ENCODE measurements at places on chromosomes 11 and 22.

DNA sequence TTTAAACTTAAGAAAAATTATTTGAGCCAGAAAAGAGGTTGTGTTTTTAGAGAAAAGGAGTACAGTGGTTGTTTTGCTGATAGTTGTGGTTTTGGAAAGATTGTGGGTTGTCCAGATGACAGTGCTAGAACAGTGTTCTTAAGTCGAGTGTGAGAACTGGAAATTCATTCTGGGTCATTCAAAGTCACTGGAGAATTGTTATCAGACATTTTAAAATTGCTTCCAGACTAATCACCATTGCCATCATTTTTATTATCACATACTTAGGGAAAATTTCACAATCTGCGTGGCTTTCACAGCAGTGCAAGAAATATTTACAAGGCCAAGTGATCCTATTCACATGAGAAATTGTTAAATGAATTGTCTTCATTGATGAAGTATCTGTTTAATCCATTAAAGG, 242.2 kb upstream of the DDI1 start:
- DNase-seq, result no peak

DNA sequence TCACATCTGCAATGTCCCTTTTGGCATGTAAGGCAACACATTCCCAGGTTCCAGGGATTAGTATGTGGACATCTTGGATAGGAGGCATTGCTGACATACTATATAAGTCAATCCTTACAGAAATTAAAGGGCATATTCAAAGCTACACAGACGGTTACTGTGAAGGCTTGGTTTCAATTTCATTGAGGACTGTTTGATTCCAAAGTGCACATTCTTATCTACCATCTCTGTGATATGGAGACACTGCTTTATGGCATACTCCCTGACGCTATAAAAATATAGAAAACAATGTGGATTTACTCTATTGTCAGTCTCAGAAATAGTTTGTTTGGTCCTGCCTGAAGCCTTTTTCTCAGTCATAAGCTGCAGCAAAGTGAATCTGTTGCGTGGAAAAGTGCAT, 1486.7 kb downstream of the FAM181B start:
- DNase-seq, result no peak

DNA sequence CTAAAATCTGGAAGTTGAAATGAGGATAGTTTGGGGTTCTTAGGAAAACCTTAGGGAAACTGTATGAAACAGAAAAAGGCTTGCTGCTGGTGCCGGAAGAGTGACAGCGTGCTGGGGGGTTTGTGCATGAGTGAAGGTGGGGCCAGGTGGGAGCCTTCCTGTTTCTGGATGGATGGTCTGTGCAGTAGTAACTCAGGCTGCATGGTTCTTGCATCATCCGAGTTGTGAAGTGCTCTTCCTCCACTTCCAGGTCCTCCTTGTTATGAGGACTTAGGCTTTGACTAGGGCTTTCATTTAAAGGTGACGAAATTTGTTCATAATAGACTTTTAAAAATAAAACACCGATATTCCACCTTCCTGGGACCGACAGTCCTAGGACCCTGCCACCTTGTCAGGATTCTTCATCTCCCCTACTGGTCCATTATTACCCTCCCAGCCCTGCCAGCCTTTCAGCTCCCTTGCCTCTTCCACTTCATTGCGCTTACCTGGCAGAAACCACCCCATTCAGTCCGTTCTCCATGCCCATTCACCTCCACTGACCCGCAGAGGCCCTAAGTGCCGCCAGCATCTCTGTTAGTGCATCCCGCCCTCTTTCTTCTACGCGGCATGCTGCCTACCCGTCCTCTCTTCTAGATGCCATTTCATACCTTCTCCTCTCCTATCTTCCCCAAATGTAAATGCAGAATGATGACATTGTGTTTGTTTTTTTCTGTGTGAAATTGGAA, 47.3 kb downstream of the PPFIA1 start:
- no peak for DNase-seq

GRCh38 chr11:96741068-96741467, 351.3 kb downstream of the JRKL start:
- DNase-seq, result no peak

GRCh38 chr22:48798281-48799226, 1029.1 kb downstream of the BRD1 start:
- no peak for DNase-seq

DNA sequence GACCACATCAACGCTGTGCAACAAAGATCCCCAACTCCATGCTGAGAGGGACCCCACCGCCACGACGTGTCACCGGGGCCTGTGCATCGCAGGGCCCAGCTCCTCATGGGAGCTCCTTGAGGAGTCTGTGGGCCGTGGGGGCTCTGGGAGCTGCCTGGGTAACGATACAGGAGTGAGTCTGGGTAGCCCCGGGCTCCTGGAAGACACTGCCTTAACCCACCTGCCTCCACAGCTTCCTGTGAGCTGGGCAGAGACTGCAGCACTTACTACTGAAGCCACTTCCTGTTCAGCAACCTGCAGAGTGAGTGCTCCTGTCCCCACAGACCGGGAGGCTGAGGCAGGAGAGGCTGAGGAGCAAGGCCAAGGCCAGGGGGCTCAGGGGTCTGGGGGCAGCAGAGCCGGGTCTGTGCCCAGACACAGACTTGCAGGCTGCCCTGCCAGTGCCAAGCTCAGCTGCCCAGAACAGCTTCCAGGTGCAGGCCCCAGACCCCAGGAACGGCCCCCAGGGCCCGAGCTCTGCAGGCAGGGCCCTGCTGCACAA, 226.7 kb downstream of the BRD1 start:
- no peak for DNase-seq

- DNase-seq, result no peak
Observed at GRCh38 chr11:3959903-3960265, 104.4 kb downstream of the STIM1 start.

DNA sequence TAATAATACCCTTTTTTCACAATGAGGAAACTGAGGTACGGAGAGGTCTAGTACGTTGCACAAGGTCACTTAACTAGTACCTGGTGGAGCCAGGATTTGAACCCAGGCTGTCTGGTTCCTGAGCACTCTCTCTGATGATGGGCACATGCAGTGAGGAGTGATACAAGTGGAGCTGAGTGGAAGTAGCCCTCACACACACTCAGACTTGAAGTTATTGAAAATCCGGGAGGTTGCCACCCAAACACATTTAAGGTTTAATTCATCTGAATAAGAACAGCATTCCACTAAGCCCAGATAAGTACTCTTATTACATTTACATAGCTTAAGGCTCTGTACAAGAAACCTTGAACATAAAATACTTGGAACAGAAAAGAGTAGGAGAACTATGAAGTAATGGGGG, 4.8 kb downstream of the GRAP2 start:
- DNase-seq, result no peak

DNA sequence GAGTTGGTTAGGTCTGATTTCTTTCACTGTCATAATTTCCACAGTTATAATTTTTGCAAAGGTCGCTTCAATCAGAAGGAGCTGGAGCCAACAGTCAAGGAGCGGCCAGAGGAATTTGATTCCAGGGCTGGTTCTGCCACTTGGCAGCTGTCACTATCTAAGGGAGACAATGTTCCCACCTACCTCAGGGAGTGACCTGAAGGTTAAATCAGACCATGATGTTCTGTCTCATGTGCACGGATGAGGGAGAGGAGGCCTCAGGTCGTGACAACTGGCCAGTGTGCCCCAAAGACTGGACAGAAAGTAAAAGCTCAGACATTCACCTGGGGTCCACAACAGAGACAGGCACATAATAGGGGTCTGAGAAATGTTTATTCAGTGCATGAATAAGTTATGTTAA, 7.6 kb downstream of the MRGPRD start:
- DNase-seq, result no peak

DNA sequence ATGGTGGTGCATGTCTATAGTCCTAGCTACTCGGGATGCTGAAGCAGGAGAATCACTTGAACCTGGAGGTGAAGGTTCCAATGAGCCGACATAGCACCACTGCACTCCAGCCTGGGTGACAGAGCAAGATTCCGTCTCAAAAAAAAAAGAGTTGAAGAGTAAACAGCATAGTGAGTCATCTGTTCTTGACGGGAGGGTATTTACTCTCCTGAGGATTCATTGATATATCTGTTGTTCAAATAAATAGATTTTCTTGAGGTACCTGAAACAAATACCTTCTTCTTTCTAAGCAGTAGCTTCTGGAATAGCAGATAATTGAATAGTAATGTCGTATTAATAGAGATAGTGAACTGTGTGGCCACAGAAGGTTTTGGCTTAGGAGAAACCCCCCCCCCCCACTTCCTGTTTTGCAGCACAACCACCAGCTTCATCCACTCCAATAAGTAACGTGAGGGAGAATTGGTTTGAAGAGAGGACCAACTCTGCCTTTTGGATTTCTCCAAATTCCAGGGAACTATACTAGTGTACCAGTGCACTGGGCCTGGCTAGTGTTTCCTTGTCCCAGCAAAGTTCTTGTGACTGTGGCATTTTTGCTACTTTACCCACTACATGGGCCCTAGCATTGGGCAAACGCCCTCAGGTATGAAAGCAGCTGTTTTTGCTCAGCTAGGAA, 90.0 kb downstream of the PRMT3 start:
- no peak for DNase-seq

DNA sequence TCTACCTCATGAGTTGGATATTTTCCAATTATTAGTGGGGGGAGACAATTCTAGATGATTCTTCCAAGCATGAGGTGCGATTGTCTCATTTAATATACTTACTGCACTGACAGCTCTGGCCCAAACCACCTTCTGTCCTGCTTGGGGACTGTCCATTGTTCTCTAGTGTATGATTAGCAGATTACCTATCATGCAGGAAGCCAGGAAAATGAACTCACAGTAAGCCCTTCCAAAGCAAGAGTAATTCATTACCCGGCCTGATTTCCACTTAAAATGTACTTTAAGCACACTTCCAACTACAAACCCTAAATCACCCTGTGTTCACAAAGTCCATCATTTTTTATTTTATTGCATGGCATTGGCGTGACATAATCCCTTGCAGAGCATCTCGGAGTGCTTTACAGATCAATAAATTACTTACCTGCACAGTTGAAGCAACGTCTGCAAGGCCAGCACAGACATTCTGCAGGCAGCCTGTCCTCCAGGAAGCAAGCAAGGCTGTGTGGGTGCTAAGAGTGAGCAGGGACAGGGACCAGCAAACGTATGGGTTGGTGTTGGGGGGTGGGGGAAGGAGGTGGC, 838.2 kb downstream of the NTM start:
- no peak for DNase-seq

DNA sequence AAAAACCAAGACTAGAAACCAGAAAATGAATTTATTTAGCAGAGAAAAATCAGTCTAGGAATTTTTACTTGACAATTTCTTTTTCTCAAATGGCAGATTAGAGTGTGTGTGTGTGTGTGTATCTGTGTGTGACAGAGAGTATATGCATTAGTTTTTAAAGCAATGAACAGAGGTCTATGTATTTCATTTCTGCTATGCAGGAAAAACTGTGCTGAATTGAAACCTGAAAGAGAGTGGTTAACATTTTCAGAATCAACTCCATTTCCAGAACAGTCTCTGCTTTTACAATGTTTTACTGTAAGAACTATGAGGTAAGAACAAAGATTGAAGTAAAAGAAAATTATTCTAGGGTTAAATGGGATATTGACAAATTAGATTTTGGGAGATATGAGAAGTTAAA, 114.8 kb downstream of the GRM5 start:
- no peak for DNase-seq

DNA sequence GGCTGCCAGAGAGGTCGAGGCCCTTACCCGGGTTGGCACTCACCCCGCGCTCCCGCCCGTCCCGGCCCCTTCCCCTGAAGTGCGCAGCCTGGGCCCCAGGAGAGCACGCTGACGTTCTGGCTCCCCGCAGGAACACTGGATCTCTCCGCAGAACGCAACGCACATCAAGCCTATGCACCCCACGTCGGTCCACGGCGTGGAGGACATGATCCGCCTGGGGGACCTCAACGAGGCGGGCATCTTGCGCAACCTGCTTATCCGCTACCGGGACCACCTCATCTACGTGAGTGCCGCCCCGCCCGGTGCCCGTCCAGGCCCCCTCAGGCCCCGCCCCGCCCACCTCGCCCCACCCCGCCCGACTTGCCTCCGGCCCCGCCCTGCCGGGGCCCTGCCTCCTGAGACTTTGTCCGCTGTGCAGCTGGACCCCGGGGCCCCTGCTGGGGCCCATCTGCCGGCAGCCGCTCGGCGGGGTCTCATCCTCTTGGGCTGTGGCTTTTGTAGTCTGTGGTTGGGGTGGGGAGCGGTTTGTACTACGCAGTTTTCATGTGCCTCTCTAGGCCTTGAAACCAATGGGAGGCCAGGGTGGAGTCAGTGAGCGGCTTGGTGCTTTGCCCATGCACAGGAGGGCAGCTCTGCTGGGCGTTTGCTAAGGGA, 19.7 kb downstream of the MYO7A start:
- DNase-seq, result no peak

DNA sequence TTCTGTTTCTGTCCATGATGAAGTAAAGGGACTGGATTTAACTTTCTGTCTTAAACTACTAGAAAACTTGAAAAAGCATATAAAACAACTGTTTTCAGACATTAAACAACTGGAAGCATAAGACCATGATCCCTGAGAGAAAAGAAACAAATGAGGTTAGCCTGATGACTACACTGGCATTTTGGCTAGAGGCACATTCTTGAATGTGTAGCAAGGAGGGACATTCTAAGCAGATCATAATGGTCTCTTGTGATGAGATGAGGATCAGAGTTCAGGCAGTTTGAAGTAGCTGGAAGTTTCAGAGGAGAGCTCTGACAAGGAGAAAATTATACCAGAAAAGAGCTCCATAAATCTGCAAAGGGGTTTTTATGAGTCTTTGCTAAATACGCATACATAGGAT, 75.4 kb downstream of the AASDHPPT start:
- DNase-seq, result no peak

GRCh38 chr11:120043328-120043945, 94.5 kb downstream of the TRIM29 start:
- no peak for DNase-seq

- peak; percentile 37 for DNase-seq
Observed at GRCh38 chr11:73242251-73243092, 24.4 kb downstream of the P2RY2 start.

DNA sequence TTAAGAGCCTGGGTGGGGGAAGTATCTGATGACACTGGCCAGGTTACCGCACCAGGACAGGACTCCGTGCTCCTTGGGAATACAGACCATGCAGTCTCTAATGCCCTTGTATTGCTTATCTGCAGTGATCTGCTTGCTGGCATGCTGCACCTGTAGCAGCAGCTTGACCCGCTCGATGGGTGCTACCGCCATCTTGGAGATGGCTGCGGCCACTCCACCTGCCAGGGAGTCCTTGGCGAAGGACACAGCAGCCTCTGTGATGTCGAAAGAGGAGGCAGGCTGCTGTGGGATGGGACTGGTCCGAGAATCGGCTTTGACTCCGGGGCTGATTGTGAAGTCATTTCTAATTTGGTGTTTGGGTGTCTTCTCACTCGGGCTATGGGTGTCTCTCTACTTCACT, 3.1 kb downstream of the WBP2NL start:
- DNase-seq, result no peak

GRCh38 chr11:129225190-129225589, 33.1 kb upstream of the ARHGAP32 start:
- no peak for DNase-seq

- no peak for DNase-seq
Observed at GRCh38 chr22:50250249-50250554, 863 bp downstream of the HDAC10 start.

Data from activated CD4-positive, alpha-beta T cell treated with anti-CD3 and anti-CD28 coated beads, Interleukin-2, amount 50 U/mL, for 24 hours (primary cell).